Right atrium auricular region (tissue), 2 donors: ENCODE measurements at places on chromosomes 7 and 10.

- no peak for DNase-seq
Measured at GRCh38 chr7:65892161-65892560, 19.3 kb downstream of the VKORC1L1 start.

DNA sequence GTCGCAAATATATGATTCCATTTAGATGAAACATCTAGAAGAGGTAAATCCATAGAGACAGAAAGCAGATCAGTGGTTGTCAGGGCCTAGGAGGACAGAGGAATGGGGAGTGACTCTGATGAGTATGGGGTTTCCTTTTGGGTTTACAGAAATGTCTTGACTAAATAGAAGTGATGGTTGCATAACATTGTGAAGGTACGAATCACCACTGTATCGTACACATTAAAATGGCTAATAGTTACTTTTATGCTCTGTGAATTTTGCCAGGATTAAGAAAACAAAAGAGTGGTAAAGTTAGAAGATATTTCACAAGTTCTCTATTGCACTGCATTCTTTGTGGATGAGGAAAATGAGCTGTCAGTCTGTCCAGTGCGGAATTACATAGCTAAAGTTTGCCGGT, 407.4 kb downstream of the KCNMA1 start:
- no peak for DNase-seq

- peak; percentile 34 for DNase-seq
Measured at GRCh38 chr7:156497776-156498509, 142.6 kb upstream of the RNF32 start.

DNA sequence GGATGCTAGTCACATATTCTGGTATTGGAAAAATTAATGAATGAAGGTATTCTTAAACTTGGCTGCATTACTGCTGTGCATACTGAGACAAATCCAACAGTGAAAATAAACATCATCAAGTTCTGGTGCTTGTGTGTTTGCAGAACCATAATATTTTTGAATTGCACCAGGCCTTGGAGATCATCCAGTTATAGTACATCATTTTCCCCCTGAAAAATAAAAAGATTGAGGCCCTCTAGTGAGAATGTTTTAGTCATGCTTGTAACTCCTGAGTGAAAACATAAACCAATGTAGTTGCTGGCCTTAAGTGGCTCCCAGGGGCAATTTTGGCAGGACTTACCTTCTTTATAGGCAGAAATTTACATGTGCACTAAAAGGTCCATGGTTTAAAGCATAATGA, 218.8 kb upstream of the TMEM229A start:
- no peak for DNase-seq

DNA sequence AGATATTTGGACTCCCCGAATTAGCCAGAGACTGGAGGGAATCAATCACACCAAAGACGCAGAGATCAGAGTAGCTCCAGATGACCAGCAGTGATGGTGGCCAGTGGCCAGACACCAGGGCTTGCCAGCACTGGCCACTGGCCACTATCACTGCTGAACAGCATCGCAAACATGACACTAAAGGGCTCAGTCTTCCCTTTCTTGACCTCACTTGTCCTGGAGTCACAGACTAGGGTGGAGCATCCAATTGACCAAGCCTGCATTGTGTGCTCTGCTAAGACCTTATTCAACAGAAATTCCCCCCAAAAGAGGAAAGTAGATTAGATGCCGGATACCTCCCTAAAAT, 234.7 kb downstream of the CREB5 start:
- no peak for DNase-seq

DNA sequence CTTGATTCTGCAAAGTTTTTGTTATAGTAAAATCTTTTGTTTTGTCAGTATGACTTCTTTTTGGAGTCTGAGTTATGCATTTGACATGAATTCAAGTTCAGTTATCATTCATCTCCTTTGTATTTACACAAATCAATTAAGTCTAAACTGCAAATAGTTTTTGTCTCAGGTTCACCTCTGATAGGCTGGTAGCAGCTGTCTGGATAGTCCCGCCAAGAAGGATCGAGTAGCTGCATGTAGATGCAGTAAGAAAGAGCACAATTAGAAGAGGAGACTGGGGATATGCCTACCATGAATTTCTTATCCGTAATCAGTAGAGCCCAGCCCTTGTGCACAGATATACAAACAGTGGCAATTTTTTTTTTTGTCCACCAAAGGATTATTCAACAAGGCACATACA, 392.5 kb upstream of the ETV1 start:
- no peak for DNase-seq

DNA sequence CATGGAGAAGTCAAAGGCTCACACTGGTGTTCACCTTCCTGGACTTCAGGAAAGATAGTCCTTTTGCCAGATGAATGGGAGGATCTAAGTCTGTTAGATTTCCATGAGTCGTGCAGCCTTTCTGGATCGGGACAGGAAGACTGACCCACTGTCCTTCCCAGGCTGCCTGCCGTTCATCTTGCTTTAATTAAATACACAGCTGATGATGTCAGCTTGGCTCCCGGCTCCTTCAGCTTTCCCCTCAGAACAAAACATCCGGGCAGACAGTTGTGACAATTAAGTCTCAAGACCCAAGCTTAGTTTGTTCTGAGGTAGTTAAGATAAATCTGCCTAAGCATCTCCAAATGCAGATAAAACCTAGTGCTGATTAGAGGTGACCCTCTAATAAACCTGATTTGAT, 58.6 kb downstream of the AUTS2 start:
- peak; percentile 71 for DNase-seq

GRCh38 chr10:116632596-116633215, 12.0 kb downstream of the PNLIPRP2 start:
- DNase-seq = no peak

GRCh38 chr7:36615852-36616540, 108.3 kb downstream of the AOAH start:
- no peak for DNase-seq

GRCh38 chr10:60314069-60314940, 75.4 kb downstream of the ANK3 start:
- DNase-seq = no peak

GRCh38 chr10:119020627-119020946, 8.9 kb upstream of the NANOS1 start:
- DNase-seq = no peak
